ENCODE measurements at places on chromosomes 6 and 20.

- DNase-seq: no peak
These were observed 413.3 kb downstream of the MAFB start for GRCh38 chr20:40275738-40276137.

DNA sequence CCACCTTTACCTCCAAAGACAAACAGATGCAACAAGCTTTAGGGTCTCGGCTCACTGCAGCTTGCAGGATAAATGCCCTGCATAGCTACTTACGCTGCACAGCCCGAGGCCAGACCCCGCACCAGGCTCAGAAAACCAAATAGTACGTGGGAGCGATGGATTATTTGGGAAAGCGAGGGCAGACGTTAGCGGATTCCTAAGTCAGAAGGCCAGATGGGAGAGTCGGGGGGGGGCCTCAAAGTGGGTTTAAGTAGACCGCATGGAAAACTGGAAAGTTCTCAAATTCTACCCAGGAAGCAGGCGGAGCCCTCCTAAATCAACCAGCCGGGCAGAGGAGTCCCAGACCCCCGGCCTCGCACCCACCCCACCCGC lies 382 bp downstream of the SFT2D1 start:
- DNase-seq: peak; percentile 16

DNA sequence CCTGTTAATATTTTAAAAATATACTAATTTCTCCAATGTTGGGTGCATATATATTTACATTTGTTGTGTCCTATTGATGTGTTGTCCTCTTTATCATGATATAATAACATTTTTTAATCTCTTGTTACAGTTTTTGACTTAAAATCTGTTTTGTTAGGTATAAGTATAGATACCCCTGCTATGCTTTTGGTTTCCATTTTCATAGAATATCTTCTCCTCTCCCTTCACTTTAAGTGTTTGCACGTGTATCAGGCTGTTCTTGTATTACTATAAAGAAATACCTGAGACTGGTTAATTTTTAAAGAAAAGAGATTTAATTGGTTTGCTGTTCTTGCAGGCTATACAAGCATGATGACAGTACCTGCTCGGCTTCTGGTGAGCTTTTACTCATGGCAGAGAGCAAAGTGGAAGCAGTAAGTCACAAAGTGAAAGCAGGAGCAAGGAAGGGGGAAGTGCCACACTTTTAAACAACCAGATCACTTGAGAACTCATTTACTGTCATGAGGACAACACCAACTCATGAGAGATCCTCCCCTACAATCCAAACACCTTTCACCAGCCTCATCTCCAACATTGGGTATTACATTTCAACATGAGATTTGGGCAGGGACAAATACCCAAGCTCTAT lies 340.5 kb upstream of the SYNCRIP start:
- no peak for DNase-seq

DNA sequence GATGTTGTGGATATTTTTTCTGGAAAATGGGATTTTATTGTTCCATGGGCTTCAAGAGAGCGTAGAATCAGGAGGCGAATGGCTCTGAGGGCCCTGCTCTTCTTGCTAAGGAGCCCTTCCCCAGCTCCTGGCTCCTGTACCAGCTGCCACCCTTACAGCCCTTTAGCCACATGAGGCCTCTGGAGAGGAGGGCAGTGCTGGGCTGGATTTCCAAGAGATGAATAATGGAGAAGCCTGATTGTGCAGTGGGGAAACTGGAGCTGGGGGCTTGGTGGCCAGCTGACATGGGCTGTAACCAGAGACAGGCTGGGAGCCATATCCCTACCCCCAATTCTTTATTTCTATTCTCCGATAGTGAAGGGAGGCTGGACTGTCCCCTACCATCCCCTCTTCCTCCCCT lies 9.2 kb downstream of the LRRC73 start:
- no peak for DNase-seq

GRCh38 chr20:9490161-9490560 lies 24.2 kb upstream of the LAMP5 start:
- no peak for DNase-seq

DNA sequence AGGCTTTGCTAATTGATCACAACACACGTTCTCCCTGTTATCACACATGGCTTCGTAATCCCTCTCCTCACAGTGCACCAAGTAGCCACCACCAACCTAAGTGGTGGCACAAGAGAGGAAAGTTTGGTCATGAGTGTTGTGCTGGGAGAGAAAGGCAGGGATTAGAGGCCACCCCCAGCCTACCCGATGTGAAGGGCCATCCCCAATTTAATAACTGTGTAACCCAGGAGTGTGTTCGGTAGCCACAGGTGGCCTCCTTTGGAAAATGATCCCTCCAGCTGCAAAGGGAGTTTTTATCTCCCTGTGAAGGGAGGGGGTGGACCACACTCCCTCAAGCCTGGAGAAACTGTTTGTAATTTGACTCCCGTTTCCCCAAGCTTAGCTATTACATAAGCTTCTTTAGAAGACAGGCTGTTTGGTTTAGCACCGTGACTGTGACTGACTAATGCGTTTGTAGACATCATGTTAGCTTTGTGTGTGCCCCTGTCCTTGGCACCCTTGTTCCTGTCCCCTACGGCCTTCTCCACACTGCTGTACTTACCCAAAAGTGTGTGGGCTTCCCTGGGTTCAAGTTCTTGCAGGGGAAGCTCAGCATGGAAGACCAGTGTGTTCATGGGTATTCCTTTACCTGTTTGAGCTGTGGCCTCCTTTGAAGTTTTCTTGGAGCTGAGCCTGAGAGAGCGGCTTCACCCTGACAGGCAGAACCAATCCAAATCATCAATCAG lies 20.6 kb downstream of the PPP1R16B start:
- DNase-seq: peak; percentile 36

DNA sequence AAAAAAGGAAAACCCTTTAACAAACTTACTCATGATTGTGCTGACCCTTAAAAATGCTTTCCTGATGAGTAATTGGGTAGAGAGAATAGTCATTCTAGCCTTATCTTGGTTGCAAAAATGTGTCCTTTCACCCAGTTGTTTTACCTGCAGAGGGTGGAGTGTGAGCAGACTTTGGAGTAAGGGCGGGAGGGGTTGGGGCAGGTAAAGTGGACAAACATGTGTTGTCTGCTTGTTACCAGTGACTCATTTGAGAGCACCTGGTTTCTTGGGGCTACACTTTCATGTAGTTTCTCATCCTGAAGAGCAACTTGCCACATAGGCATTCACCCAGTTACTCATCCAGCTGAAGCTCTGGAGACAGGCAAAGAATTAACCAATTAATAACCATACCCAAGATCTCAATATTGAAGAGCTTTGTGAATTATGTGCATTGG lies 121.1 kb downstream of the TNFRSF21 start:
- DNase-seq: no peak

DNA sequence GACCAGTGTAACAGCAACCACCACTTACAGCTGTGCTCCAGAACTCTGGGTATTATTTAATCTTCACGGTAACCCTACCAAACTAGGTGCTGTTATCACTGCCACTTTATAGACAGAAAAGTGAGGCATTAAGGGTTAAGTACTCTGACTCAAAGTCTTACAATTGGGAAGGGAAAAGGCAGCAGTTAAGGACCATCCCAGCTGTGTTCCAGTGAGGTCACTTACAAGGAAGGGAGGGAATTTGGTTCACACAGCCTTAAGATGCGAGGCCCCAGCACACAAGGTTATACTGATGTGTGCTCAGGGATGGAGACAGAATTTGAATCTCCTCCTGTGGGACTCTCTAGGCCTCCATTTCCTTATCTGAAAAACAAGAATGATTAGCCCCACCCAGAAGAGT lies 46.7 kb downstream of the TRERF1 start:
- DNase-seq: no peak

- DNase-seq: no peak
These were observed 82.1 kb downstream of the DLL1 start for GRCh38 chr6:170208651-170209353.

All from HuH-7.5 (cell line).